ENCODE measurements at places on chromosomes 2 and 18. TPM values are rescaled to one million over a fixed set of nuclear protein-coding genes. Genes with fewer than 3 reads are reported as not detected.

GGCX gene
- total RNA-seq, result 43.7 TPM

SOWAHC gene
- 10.4 TPM for total RNA-seq

RAB17 gene
- total RNA-seq, result not detected

ZDBF2 gene
- total RNA-seq, result 27.1 TPM

CFLAR gene
- 14.4 TPM for total RNA-seq

SAG gene
- total RNA-seq, result not detected

GRCh38 chr2:128026448-128027277, 1.2 kb downstream of the SAP130 start:
- H3K4me1 ChIP-seq, result peaks cover 23% of the 10 kb centered on the region
- H3K36me3 ChIP-seq, result no peaks in the 10 kb centered on the region
- H3K4me3 ChIP-seq, result peak overlapping the region; percentile 97
- peak overlapping the region; percentile 94 for H3K27ac ChIP-seq

DNA sequence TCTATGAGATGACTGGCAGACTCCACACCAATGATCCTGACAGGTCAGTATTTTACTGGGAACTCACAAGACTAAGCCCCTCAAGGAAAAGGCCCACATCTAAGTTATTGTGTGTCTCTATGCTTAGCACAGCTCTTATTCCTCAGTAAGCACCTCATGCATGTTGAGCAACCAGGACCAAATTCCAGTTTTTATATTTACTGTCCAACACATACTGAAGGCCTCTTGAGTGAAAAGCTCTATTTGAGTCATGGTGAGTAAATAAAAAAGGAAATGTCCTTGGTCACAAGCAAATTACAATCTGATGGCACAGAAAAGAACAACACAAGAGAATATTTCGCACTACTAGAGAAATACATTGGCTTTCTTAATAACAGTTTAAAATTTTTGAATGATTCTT, 87.9 kb upstream of the ETAA1 start:
- H3K27me3 ChIP-seq, result no peaks in the 10 kb centered on the region
- H3K27ac ChIP-seq, result no peak overlapping the region
- H3K4me3 ChIP-seq, result no peak overlapping the region
- peaks cover 7% of the 10 kb centered on the region for H3K4me1 ChIP-seq
- no peaks in the 10 kb centered on the region for H3K36me3 ChIP-seq

DNA sequence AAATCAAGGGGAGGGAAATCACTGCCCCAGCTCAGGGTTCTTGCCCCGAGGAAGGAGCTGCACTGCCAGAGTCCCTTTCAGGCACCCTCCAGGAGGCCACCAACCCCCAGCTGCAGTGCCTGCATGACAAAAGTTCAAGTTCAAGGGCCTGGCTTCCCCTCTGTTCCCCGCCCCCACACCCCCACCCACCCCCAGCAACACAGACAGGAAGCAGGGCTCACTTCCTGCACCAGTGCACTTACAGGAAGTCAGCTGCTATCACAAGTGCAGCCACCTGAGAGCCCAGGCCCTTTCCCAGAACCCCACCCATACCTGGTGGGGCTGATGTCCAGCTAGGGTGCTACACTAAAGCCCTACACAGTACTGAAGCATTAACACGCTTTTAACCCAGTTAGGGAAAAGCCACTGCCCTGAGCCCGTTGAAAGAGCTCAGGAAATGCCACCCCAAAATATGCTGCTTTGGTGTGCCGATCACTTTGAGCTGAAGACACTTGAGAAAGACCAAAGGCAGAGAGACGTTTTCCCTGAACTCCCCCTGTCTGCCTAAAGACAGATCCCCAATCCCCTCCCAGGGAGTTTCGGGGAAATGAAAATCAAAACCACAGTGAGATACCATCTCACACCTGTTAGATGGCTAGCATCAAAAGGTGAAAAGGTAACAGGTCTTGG, 109.9 kb upstream of the CAB39 start:
- no peak for DNase-seq
- H3K4me1 ChIP-seq, result no peaks in the 10 kb centered on the region
- peaks cover 44% of the 10 kb centered on the region for H3K27me3 ChIP-seq
- H3K27ac ChIP-seq, result no peak overlapping the region
- no peaks in the 10 kb centered on the region for H3K36me3 ChIP-seq

- no peaks in the 10 kb centered on the region for H3K4me1 ChIP-seq
- H3K27ac ChIP-seq, result no peak overlapping the region
- no peaks in the 10 kb centered on the region for H3K27me3 ChIP-seq
- H3K4me3 ChIP-seq, result no peak overlapping the region
These were observed 52.5 kb upstream of the GPR17 start for GRCh38 chr2:127593228-127594115.

GRCh38 chr2:191202881-191203397, 42.3 kb upstream of the MYO1B start:
- H3K4me3 ChIP-seq, result no peak overlapping the region
- peak overlapping the region; percentile 40 for H3K27ac ChIP-seq
- H3K36me3 ChIP-seq, result peaks cover 3% of the 10 kb centered on the region
- no peak for DNase-seq
- H3K27me3 ChIP-seq, result no peaks in the 10 kb centered on the region
- peaks cover 16% of the 10 kb centered on the region for H3K4me1 ChIP-seq

DNA sequence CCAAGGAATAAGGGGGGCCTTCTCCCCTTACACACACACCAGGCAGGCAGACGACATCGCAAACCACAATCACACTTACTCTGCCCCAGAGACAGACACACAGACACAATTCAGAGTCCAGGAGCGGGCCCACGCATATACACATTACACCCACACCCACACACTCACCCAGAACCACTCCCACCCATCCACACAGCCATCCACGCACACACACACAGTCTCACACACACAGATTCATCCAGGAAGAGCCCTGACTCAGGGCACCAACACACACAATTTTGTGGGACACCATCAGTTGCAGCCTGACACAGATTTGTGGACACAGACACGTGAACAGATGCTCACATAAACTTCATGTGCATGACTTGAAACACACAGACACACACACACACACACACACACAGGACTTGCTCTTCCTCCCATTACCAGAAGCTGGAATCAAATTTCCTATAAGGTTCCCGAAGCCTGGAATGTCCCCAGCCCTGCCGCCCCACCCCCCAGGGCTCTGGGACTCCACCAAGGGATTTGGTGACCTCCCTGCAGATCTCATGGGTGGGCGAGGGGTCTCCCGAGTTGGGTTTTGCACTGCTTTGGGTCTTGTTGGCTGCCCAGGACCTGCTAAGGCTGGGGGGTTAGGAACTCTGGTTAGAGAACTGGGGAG, 23.5 kb downstream of the TNS1 start:
- H3K4me3 ChIP-seq, result peak overlapping the region; percentile 50
- peaks cover 21% of the 10 kb centered on the region for H3K27me3 ChIP-seq
- H3K36me3 ChIP-seq, result no peaks in the 10 kb centered on the region
- H3K27ac ChIP-seq, result no peak overlapping the region

DNA sequence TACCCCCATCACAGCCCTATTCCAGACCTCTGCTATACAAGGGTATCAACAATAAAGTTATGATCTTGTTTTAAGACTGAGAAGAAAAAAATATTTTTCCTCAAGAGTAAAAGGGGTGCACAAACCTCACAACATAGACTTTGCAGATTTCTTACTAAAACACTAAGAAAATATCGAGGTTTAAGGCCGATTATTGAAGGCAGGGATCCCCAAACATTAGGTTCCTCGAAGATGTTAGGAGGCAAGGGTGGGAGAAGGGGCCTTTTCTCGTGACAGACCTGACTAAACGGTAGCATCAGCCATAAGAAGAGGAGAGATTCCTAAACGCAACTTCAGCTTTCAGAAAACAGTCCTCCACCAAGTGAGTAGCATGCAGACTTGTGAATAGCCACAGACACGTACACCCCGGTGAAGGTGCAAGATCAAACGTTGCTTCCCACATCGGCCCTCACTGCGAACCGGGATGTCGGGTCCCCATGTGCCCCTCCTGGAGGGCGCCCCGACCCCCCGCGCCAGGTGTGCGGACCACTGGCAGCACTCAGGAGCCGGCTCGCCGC, 678 bp downstream of the PIAS2 start:
- H3K27me3 ChIP-seq, result no peaks in the 10 kb centered on the region
- no peaks in the 10 kb centered on the region for H3K36me3 ChIP-seq
- H3K27ac ChIP-seq, result peak overlapping the region; percentile 57
- H3K4me1 ChIP-seq, result peaks cover 46% of the 10 kb centered on the region
- DNase-seq, result peak; percentile 7

- DNase-seq, result no peak
- no peak overlapping the region for H3K27ac ChIP-seq
- peaks cover 5% of the 10 kb centered on the region for H3K36me3 ChIP-seq
- H3K4me1 ChIP-seq, result peaks cover 11% of the 10 kb centered on the region
These were observed 25.7 kb downstream of the MTHFD2 start for GRCh38 chr2:74223941-74224770.

DNA sequence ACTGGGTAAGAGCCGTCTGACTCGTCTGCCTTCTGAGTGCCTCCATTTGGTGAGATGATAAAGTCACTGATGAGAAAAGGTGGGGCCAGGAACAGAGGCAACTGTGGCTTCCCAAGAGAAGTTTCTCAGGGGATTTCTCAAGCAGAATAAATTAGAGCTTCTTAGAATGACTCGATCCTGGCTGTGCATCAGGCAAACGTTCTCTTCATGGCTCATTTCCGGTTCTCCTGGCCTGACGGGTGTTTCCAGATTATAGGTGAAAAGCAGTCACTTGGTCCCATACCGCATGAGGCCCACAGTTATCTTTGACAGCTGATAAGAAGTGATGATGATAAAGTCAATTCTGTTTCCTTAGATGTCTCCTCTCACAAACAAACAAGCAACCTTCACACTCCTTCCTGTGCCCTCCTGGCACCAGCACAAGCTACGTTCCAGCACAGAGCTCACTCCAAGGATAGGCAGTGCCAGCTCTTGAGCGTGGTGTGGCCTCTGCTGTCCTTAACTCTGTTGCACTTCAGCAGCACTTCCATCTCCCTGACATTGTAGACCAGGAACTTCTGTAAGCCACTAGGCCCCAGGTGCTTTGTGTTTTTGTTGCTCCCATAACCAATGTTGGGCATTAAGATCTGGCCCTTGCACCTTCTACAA, 37.8 kb upstream of the KCNF1 start:
- no peaks in the 10 kb centered on the region for H3K27me3 ChIP-seq
- no peaks in the 10 kb centered on the region for H3K36me3 ChIP-seq
- DNase-seq, result no peak
- no peak overlapping the region for H3K4me3 ChIP-seq
- H3K4me1 ChIP-seq, result peaks cover 9% of the 10 kb centered on the region

DNA sequence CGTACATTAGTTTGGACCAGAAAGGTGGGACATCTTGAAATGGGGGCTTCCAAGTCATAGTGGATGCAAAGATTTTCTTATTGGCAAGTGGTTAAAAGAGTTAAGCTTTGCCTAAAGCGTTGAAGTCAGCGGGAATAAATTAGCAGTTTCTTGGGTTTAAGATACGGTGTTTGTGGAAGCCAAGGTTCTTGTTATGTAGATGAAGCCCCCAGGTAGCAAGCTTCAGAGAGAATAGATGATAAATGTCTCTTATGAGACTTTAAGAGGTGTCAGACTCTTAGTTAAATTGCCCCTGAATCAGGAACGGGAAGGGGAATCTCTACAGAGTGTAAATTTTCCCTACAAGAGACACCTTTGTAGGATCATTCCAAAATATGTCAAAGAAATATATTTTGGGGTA, 10.9 kb upstream of the GLS start:
- H3K27me3 ChIP-seq, result no peaks in the 10 kb centered on the region
- H3K27ac ChIP-seq, result no peak overlapping the region
- DNase-seq, result no peak
- H3K4me3 ChIP-seq, result no peak overlapping the region
- no peaks in the 10 kb centered on the region for H3K4me1 ChIP-seq

- H3K4me3 ChIP-seq, result no peak overlapping the region
- peaks cover 18% of the 10 kb centered on the region for H3K4me1 ChIP-seq
- H3K27ac ChIP-seq, result no peak overlapping the region
- no peaks in the 10 kb centered on the region for H3K27me3 ChIP-seq
These were observed 114.5 kb upstream of the MAPRE2 start for GRCh38 chr18:34926683-34927082.

- no peaks in the 10 kb centered on the region for H3K27me3 ChIP-seq
- H3K36me3 ChIP-seq, result no peaks in the 10 kb centered on the region
- no peak for DNase-seq
- H3K27ac ChIP-seq, result no peak overlapping the region
- H3K4me1 ChIP-seq, result no peaks in the 10 kb centered on the region
These were observed 79.7 kb upstream of the TTC39C start for GRCh38 chr18:23934863-23935262.

DNA sequence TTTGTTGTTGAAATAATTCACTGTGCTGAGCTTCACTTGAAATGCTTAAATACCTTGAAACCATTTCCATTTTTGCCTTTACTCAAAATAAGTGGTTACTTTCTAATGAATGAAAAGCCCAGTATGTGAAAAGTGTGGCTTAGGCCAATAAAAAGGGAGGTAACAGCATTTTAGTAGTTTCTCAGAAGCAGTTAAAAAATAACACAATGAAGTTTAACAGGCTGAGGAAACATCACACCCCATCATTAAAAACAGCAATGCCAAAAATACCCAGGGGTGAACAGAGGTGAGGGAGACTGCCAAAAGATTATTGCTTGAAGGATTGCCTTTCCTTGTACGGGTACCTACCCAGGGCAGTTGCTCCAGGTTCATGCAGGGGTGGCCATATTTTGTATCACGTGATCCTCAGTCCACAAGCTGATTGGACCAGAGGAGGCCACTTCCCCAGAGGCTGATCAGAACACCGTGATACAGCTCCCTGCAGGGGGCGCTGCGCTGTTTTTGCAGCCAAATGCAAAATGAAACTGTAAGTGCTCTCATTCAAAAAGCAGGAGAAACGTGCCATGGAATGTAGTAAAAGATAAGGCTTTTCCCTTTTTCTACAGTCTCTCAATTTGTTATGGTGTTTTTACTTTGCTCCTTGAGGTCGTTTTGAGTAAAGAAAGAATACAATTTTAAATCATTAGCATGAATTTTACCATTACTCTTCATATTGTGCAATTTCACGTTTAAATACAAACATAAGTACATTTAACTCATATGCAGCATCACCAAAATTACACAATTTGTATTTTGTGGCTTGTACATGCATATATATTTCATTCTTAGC, 70.2 kb upstream of the SH3BP4 start:
- H3K27ac ChIP-seq, result no peak overlapping the region
- no peaks in the 10 kb centered on the region for H3K27me3 ChIP-seq
- H3K4me3 ChIP-seq, result no peak overlapping the region
- peaks cover 13% of the 10 kb centered on the region for H3K36me3 ChIP-seq
- DNase-seq, result peak; percentile 64

- no peak overlapping the region for H3K4me3 ChIP-seq
- H3K4me1 ChIP-seq, result peaks cover 21% of the 10 kb centered on the region
- no peak for DNase-seq
- H3K36me3 ChIP-seq, result no peaks in the 10 kb centered on the region
- H3K27ac ChIP-seq, result no peak overlapping the region
These were observed 83.6 kb downstream of the CELF4 start for GRCh38 chr18:37482002-37482401.

GRCh38 chr2:215811409-215812345, 201.7 kb downstream of the MREG start:
- H3K4me1 ChIP-seq, result no peaks in the 10 kb centered on the region
- H3K36me3 ChIP-seq, result no peaks in the 10 kb centered on the region
- no peak for DNase-seq
- no peaks in the 10 kb centered on the region for H3K27me3 ChIP-seq
- H3K27ac ChIP-seq, result no peak overlapping the region

GRCh38 chr18:74521068-74521725, 13.1 kb upstream of the CNDP1 start:
- peaks cover 20% of the 10 kb centered on the region for H3K4me1 ChIP-seq
- H3K27ac ChIP-seq, result no peak overlapping the region
- DNase-seq, result no peak
- H3K27me3 ChIP-seq, result no peaks in the 10 kb centered on the region

Data from neural crest cell (in vitro differentiated cells).